ENCODE measurements at places on chromosomes 1 and 21. TPM values are rescaled to one million over a fixed set of nuclear protein-coding genes. Genes with fewer than 3 reads are reported as not detected.

SPRR5 gene
- total RNA-seq = not detected

PDZK1 gene
- total RNA-seq = 0.48 TPM

NBPF26 gene
- 16.3 TPM for total RNA-seq

DNA sequence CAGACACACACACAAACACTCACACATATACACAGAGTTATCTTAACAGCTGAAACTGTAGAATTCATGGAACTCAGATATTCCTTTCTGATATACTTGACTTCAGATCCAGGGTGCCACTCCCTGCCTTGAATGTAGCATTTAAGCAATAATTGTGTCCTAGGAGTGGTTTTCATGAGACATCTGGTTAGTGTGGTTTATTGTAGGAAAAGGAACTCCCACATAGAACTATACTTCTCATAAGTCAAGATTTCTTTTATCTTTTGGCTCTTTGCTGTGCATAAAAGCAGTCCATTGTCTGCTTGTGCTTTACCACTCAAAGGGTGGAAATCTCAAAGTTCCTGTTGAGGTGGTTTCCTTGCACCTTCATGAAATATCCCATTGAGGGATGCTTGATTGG, 272.6 kb upstream of the SGIP1 start:
- DNase-seq = no peak

- DNase-seq = peak; percentile 59
These were observed 24.6 kb downstream of the RNF187 start for GRCh38 chr1:228511546-228512445.

DNA sequence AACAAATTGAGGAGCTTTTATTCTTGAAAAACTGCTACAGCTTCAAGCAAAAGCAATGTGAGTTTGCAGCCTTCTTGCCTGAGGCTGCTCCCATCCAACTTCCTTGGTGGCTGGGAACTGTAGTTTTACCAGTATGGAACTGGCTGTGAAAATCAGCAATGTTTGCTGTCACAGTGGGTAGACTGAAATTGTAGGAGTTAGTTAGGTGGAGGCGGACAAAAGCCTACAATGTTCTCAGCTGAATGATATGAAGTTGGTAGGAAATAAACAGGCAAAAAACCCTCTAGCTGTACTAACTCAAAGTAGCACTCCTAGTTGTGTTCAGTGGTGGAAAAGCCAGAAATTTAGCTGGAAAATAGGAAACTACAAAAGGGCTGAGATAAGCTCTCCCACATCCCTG, 18.5 kb downstream of the HAX1 start:
- DNase-seq = no peak

DNA sequence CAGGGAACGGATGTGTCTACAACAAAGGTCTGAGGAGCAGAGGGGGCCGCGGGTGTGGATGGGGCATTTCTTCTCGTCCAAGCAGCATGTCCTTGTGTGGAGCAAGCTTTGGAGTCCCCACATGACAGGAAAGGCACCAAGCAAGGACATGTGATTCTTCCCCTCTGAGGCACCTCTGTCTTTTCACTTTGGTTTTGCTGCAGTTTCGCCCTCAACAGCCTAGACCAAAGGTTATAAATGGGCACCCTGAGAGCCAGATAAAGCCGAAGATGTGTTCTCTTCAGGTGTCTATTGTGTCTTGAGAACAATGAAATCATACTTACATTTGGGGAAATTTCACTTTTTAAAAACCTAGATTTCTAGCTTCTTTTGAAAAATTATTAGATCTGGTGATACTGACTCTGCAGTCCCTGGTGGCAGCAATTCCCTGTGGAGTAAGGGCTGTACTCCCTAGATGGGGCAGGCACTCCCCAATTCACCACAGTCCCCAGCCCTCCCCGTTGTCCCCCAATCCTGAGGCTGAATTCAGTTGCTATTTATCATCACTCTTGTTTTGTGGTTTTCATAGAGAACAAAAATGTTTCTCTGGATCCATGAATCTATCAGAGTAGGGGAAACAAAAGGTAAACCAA, 28.8 kb upstream of the IKBKE start:
- DNase-seq = no peak

- no peak for DNase-seq
These were observed 10.4 kb downstream of the ZBTB7B start for GRCh38 chr1:155012776-155013602.

DNA sequence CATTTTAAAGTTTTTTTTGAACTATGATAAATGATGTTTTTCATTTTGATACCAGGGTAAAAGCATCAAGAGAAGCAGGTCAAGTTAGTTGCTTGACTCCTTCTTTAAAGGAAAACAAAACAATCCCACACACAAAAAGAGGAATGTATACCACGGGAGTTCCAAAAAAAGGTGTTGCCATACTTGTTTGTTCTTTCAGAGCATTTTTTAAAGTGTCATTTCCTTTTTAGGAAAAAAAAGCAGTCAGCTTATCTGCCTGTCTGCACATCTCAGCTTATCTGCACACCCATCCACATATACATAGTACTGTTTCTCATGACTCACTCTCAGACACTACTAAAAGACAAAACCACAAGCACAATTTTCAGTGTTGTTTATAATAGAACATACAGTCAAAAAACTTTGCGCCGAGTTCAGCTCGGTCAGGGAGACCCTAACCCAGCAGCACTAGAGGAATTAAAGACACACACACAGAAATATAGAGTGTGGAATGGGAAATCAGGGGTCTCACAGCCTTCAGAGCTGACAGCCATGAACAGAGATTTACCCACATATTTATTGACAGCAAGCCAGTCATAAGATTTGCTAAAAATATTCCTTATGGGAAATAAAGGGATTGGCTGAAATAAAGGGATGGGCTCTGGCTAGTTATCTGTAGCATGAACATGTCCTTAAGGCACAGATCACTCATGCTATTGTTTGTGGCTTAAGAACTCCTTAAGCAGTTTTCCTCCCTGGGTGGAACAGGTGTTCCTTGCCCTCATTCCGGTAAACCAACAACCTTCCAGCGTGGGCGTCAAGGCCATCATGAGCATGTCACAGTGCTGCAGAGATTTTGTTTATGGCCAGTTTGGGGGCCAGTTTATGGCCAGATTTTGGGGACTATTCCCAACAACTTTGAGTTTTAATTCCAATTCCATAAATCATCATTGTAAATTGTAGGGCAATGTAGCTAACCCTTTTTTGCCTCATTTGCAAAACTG, 11.4 kb upstream of the MNDA start:
- DNase-seq = no peak

DNA sequence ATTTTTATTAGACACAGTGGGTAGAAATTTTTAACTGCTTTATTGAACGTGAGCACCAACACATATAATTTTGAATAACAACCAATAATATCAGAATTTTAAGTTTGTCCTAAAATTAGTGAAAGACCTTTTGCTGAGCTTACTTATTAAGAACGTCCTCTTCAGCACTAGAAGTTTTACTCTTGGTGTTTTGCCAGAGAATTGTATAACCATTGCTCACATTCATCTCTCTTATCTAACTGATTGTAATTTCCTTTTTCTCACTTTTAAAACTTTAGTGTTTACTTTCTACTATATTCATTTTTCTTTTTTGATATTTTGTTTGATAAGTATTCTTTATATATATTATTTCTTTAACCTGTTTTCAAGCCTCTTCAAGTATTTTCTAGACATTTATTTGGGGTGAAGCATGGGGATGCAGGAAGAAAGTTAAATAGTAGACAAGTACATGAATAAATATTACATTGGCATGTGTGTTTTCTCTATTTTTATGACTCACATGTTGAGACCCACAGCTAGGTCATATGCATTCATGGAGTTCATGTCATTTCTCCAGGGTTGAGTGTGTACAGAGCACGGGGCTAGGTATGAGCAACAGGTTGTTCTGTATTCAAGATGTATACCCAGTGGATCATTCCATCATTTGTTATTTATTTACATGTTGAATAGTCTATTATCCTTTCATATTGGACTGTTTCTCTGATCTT, 90.6 kb downstream of the ATP6V1G3 start:
- DNase-seq = no peak

DNA sequence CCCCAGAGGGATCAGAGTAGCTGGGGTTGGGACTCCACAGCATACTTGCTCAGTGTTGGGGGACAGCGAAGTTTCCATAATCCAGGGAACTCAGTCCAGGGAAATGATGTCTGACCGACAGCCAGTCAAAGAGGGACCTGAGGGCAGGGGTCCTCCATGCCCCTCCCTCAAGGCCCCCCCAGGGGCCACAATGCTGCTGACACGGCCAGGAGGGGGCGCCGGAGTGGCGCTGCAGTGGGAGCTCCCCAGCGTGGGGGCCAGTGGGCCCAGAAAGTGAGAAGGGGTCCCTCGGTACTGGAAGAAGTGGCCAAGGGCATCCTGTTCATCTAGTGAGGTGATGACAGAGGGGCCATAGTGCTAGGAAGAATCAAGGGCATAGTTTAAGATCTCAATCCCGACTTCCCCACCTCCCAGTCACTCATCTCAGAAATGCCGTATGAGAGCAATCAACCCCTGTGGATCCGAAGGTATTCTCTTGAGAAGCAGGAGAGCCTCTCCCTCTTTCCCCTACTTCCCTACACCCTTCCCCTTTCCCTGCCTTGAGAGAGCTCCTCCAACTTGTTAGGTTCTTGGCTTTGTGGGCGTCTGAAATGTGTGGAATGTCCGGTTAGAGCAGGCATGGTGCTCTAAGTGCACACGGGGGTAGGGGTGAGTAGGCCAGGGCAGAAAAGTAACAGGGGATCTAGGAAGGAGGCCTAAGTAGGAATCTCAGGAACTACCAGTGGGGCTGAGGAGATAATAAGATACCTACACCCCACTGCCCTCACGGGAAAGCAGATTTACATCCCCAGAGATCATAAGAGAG, 4.1 kb downstream of the NUDT17 start:
- DNase-seq = no peak

- no peak for DNase-seq
These were observed 21.4 kb downstream of the XKR8 start for GRCh38 chr1:27981145-27981544.

DNA sequence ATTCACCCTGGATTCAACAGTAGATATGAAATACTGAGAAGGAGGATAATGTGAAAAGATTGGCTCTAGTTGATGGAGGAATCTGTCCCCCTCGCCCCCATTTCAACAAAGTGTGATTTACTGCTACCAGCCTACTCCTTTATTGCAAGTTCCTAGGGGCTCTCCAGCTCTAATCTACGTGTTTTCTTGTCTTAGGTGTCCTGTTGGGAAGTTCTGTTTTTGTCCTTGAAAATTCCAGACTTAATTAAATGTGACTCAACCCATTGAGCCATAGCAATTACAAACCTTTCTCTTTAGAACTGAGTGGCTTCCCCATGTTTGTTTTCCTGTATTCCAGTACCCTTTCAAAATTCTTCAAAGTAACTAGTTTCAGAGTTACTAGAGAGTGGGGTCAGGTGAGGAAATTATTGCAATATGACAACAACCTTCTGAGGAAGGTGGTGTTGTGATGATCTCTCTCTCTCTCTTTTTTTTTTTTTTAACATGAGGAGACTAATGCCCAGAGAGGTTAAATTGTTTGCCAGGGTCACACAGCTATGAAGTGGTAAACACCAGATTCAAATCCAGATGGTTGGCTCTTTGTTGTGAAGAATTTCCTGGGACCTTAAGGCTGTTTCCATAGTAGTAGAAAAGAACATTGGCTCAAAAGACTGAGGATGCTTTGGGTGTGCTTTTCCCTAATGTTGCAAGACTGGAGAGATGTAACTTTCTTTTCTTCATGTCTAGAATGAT, 3.5 kb downstream of the RGL1 start:
- DNase-seq = no peak

DNA sequence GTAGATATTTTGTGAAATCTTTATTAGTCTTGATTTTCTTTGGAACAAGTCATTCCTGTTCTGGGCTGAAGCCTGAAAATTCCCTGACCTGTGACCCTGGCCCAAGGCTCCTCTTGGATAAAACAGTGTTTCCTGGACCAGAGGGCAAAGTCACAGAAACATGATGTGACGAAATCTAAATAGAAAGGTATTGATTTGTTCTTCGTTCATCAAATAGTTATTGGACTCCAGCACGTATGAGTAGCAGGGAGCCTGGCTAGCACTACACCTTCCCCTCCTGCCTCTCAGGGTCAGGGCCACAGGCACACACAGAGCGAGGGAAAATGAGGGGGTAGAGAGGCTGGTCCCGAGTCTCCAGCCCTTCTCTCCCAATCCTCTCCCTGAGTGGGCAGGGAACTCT, 1.7 kb upstream of the CLDN14 start:
- no peak for DNase-seq

GRCh38 chr1:212413902-212414327, 771 bp downstream of the PACC1 start:
- DNase-seq = no peak

DNA sequence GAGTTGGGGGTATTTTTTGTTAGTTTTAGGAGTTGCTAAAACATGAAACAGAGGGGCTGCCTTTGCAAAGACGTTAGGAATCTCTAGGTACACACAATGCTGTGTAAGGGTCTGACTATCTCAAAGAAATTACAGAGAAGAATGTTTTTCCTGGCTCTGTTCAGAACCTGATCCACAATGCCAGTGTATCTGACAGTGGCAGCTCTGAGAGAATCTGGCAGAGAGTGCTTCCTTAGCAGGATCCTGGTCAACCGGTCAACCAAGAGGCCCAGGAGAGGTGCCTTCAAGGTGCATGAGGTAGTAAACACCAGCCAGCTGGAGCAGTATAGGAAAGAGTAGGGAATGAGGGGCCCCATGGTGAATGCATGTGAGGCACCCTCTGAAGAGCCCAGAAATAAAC, 40.9 kb upstream of the RGS1 start:
- no peak for DNase-seq

DNA sequence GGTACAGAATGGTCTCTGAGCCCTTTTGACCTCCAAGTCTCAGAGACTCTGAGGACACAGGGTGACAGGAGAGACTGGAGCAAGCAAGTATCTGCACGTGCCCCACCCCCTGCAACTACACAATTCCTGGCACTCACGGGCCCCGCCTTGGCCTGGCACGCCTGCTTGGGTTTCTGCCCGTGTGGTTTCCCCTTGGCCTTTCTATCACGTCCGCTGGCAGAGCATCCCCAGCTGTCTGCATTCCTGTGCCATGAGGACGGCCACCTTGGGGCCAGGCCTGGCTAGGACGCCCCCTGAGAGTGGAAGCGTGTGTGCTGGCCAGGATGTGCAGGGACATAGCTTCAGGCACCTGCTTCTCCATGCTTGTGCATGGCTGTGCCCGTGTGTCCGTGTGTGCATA, 14.3 kb upstream of the EDN2 start:
- peak; percentile 86 for DNase-seq

GRCh38 chr1:53567851-53568250, 108.7 kb downstream of the DMRTB1 start:
- DNase-seq = peak; percentile 38

DNA sequence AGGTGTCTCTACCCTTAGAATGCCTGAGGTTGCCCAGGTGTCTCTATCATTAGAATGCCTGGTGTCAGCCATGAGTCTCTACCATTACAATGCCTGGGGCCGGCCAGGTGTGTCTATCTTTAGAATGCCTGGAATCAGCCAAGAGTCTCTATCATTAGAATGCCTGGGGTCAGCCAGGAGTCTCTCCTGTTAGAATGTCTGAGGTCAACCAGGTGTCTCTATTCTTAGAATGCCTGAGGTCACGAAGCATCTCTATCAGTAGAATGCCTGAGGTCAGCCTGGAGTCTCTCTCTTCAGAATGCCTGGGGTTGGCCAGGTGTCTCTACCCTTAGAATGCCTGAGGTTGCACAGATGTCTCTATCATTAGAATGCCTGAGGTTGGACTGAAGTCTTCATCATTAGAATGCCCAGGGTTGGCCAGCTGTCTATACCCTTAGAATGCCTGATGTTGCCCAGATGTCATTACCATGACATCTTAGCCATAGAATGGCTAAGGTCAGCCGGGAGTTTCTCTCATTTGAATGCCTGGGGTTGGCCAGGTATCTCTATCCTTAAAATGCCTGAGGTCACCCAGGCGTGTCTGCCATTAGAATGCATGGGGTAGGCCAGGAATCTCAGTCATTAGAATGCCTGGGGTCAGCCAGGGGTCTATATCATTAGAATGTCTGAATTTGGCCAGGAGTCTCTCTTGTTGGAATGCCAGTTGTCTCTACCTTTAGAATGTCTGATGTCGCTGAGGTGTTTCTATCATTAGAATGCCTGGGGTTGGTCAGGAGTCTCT, 44.0 kb downstream of the RNF187 start:
- no peak for DNase-seq
